Karpas-422 (cell line): ENCODE measurements at places on chromosomes 1 and 21.

DNA sequence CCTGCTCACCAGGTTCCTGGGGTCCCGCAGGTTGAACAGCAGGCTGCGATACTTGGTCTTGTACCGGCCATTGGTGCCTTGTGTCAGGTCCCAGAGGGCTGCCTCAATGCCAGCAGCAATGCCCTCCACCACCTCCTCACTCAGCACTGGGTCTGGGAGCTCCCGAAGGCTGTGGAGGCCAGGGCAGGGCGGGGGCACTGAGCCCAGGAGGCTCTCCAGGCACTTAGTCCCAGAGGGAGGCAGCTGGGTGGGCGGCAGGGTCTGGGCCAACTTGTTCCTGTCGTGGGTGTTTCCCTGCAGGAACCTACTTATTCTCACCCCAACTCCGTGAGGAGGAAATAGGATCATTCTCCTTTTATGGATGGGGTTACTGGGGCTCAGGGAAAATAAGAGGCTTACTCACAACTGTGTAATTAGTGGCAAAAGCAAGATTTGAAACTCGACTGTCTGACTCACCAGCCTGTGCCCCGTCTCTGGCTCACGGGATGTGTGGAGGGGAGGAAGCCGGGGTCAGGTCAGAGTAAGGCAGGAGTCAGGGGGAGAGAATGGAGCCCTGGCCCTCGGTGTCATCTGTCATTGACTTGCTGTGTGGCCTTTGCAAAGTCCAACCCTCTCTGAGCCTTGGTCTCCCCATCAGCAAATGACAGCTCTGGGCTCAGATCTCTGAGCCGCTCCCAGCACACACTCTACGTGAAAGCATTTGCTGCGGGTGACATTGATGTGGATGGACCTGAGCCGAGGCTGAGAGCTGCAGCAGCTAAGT, 17.2 kb downstream of the SPOCD1 start:
- DNase-seq: no peak

GRCh38 chr1:211642870-211643269, 32.6 kb downstream of the NEK2 start:
- DNase-seq: no peak

GRCh38 chr1:248838357-248839167, 538 bp downstream of the ZNF672 start:
- peak; percentile 96 for DNase-seq

GRCh38 chr21:45982758-45983648, 1.4 kb downstream of the COL6A1 start:
- DNase-seq: no peak

GRCh38 chr1:1080122-1080757, 6.1 kb upstream of the RNF223 start:
- DNase-seq: no peak

DNA sequence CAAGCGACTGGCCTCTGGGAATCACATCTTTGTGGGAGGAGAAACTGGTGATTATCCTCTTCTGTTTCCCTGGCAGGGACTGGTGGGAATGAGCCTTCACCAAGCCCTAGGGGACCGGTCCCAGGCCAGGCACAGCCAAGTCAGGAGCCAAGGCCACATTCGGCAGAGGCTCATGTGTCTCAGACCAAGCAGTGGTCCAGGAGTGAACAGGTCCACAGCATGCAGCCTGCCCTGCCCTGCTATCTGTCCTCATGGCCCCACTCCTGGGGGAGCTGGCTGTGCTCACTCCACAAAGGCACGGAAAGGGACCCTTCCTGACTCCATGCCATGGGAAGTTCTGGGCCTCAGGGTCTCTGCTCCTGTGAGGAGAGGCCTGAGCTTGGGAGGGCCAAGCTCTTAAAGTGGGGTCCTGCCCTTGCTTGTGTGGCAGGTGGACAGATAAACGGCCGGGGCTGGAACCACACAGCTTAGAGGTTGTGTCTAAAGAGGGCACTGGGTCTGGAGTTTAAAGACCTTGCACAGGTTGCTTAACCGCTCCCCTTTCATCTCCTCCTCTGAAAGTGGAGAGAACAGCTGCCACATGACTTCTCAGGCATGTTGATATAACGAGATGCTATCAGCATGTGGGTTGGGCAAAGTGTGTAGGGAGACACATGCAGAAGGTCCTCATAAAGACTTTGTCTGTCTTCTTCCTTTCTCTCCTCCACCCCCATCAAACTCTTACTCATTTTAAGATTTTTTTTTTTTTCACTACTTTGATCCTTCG, 57.5 kb downstream of the CASQ2 start:
- DNase-seq: no peak

DNA sequence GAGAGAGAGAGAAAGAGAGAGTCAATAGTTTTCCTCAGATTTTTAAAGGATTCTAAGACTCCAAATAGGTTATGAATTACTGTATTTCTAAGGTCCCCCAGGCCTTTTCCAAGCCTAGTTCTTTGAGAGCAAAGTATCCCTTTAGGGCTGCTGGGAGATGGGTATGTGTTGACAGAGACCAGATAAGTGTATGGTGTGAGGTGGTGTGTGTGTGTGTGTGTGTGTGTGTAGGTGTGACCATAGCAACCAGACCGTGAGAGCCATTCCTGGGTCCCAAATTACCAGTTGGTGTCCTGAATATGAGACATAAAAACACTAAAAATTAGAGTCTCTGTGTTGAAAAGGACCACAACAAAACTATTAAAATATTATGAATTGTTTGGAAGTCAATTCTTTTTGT, 41.7 kb upstream of the DNAJC6 start:
- DNase-seq: no peak

DNA sequence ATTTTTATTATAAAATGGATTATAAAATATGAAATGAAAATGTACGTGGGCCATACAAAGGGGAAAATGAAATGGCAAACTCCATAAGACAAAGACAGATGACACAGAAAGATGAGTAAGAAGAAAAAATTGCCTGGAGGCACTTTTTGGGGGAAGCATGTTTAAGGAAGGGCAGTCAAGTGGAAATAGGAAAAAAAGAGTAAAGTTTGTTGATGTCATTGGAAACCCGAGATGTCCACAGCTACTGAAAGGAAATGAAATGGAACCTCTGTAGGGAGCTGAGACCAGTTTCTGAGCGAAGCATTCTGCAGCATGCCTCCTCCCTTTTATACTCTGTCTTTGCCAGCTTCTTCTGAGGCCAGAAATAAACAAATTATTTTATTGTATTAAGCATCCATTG, 203.4 kb upstream of the UBE2U start:
- no peak for DNase-seq

GRCh38 chr1:204431310-204432184, 19.9 kb upstream of the PPP1R15B start:
- peak; percentile 87 for DNase-seq

- DNase-seq: no peak
These were observed 76.6 kb downstream of the RGL1 start for GRCh38 chr1:183881387-183882131.

- DNase-seq: no peak
These were observed 17.4 kb downstream of the SLC27A3 start for GRCh38 chr1:153792631-153793041.

DNA sequence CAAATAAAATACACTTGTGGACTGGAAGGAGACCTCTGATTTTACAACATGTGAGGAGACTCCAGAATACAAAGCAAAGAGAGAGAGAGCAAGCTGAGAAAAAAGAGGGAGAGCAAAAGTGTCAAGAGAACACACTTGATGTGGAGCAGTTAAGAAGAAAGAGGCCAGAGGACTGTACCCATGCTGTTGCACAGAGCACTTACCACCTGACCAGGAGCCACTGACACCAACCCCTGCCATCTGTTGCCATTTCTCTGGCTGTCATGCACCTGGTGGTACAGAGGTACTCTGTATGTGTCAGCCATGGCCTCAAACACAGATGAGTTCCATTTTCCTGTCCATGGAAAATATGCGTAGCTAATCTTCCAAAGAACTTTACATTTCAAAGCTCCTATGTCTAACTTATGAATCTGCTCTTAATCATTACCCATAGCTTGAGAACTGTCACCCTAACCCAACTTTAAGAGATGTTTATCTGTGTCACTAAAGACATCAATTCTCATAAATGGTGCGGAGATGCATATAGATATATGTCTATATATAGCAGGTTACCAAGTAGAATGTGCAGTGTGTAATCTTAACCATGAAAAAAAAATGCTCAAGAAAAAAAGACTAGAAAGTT, 32.8 kb upstream of the ABCD3 start:
- DNase-seq: no peak

DNA sequence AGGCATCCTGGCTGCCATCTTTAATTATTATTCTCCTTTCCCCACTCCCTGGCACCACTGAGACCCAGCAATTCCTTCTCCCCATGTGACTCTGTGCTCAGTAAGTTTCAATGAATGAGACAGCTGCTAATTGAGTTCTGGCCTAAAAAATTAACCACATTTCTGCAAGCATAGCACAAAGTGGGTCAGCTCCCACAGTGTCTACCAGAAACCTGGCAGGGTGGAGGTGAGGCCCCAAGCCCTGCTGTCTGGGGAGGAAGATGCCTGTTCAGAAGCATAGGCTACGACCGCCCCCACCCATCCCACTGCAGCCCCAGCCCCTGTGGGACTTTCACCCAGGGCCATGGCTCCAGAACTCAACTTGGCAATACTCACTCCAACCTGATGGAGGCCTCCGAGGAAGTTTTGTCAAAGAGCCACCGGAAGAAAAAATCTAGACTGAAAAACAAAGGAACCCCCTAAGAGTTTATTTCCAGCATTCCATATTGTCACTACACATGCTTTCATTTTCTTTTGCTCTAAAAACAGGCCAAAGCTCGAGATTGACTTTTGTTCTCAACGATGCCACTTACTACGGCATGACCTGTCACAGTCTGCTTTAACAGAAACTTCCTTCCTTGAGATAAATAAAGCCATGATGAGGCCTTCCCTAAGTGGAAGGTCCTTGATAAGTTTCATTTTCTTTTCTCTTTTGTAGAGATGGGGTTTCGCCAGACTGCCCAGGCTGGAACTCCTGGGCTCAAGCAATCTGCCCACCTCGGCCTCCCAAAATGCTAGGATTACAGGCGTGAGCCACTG, 26.5 kb downstream of the TMEM63A start:
- DNase-seq: no peak

DNA sequence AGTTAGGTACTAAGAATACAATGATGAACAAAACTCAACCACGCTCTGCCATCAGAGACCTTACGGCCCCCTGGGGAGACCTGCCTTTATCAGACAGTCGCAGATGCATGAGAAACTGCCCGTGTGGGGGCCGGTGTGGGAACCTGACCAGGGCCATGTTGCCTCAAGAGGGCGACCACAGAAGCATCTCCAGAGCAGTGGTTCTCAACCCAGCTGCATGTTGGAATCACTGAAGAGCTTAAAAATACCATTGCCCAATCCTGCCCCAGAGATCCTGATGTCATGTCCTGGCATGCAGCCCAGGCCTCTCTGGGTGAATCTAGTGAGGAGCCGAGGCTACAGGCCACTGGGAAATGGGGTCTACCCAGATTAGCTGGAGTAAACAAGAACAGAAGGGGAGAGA, 108.7 kb downstream of the PRDM2 start:
- no peak for DNase-seq

GRCh38 chr1:155968670-155969069, 9.7 kb downstream of the ARHGEF2 start:
- no peak for DNase-seq

GRCh38 chr1:230086151-230086550, 19.1 kb downstream of the GALNT2 start:
- no peak for DNase-seq

GRCh38 chr1:68808351-68808750, 311.5 kb upstream of the DEPDC1 start:
- no peak for DNase-seq

- DNase-seq: no peak
These were observed 68.1 kb upstream of the ANGPTL3 start for GRCh38 chr1:62529227-62529626.

DNA sequence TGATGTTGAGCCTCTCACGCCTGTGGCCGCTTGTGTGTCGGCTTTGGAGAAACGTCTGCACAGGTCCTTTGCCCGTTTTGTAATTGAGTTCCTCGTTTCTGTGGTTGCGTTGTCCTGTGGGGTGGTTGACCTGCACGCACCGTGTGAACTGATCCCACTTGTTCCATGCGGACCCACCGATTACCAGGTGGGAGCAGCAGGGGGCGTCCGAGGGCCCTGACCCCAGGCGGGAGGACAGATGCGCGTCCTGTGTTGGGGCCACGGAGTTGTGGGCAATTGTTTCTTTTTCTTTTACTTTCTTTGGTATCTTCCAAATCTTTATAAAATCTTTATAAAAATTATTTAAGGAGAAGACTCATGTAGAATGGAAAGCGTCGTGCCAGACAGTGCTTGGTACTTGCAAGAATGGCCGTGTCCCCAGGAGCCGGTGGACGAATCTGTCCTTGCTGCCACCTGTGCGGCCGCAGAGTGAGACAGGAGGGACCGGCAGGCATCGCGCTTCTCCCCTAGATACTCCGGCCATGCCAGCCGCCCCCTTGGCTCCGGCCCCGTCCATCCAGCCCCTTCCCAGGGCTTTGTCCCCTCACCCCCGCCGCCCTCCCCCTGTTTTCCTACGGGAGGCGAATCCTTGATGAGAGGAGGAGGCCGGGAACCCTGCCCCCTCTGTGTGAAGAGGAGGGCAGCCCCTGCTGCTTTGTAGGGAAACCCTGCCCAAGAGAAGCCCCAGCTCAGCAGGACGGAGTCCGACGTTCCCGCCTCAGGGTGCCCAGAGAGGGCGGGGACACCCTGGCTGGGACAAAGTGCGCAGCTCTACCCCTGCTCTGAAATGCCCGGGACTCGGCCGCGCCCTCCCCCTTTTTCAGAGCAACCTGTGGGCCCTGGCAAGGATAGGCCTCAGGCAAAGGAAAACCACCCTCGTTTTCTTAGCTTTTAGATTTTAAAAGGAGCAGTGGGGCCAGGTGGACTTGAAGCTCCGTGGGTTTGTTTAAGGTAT, 41.7 kb downstream of the PRKCZ start:
- peak; percentile 58 for DNase-seq

DNA sequence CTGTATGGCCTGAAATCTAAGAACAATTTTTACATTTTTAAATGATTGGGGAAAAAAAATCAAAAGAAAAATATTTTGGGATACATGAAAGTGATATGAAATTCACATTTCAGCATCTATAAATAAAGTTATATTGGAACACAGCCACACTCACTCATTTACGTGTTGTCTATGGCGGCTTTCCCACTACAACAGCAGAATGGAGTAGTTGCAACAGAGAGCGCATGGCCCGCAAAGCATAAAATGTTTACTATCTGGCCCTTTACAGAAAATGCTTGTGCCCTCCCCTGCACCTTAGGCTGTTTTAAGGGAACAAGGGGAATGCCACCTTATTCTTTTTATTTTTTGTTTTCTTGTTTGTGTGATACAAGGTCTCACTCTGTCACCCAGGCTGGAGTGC, 3.5 kb downstream of the KLHDC8A start:
- DNase-seq: no peak

DNA sequence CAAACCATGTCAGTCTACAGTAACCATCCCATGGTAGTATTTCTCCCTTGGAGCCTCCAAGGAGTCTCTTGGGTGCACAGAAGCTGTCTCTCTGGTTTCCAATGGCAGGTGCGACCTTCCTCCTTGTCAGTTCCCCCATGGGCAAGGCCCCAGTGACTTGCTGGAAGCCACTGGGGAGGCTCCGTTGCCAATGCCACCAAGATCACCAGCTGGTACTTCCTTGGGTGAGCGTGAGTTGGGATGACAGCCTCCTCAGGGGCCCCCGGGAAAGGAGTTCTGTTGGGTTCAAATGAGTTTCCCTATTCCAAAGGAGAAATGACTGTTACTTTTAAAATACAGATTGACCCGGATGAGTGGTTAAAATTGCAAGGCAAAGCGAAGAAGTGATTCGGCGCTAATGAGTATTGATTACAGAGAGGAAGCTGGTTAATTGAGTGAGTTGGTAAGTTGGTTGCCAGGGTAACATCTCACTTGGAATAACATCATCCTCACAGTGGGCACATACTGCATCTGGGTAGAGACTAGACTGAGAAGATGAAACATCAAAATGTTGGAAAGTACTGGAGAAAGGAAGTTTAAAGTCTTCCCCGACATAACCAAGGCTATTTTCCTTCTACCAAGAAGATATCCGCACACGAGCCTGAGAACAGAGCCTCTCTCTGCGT, 53.0 kb upstream of the LAPTM5 start:
- no peak for DNase-seq
